ENCODE measurements at places on chromosomes 7 and 10.

DNA sequence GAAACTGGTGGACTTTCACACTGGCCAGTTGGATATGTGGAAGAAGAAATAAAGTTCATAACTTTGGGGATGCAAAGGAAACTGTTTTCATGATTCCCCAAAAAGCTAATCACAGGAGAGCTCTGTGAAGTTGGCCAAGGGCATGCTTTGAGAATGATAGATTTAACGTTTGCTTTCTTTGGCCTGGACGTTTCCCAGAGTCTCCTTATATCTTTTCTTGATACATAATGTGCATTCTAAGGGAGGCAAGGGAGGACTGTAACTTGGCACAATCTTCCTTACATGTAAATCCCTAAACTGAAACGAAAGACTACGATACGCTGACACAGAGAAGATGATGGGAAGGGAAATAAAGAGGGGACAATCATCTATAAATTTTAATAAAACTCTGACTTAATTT lies 176.5 kb upstream of the INHBA start:
- DNase-seq = no peak

DNA sequence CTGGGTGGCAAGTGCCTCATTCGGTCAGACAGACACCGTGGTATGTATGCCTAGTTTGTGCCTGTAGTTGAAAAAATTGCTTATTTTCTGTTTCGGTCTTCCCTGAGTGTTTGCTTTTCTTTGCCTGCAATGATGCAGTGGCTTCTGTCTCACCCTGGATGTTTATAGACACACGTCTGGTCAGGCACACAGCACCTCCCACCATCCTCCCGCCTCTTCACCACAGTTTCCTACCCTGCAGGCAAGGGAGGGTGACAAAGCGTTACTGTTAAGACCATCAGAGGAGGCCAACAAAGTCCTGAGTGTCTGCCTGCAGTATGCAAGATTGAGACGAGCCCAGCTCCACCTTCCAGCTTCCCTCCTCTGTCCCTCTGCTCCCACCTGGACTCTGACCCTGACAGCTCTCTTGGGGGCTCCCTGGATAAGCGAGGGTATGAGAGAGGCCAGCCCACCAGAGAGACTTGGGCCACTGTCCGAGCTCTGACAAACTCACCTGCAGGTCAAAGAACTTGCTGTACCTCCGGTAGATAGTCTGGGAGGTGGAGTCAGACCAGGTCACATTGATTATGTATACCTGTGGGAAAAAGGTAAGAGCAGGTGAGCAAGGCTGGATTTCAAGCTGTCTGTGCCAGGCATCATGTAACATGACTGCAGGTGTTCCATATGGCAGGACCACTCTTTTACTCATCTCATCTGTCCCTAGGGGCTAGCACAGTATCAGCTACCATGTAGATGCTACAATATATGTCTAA lies 54.4 kb downstream of the SH3PXD2A start:
- DNase-seq = no peak

- DNase-seq = peak; percentile 67
These were observed 182.9 kb downstream of the HTR7 start for GRCh38 chr10:90674928-90675327.

DNA sequence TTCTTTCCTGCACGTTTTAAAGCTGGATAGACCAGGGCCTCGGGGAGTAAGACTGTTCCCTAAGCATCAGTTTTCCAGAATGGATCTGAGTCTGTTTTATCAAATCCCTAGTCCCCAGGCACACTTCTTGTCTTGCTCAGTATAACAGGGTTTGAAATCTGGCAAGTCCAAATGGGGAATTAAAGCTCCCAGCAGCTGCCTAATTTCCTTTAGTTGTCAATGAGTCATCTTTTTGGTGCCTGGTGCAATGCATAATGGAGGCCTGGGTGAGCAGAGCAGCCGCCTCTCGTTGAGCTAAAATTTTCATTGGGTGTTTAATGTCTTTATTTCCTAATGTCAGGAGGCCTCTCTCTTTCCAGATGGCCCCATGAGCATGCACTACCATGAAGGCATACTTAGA lies 87.9 kb downstream of the STRA8 start:
- peak; percentile 87 for DNase-seq

DNA sequence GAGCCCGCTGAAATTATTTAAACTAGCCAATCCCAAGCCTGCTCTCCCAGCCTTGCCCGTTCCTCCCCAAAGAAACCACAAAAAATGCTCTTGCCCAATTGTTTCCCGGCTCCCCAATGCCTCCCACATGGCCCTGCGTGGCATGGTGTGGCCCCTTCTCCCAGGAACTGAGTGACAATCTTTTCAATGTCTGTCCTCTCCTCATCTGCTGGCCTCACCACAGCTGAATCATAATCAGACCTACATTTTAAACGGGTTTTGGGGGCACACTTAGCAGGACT lies 201.5 kb downstream of the PRPF18 start:
- DNase-seq = peak; percentile 72

DNA sequence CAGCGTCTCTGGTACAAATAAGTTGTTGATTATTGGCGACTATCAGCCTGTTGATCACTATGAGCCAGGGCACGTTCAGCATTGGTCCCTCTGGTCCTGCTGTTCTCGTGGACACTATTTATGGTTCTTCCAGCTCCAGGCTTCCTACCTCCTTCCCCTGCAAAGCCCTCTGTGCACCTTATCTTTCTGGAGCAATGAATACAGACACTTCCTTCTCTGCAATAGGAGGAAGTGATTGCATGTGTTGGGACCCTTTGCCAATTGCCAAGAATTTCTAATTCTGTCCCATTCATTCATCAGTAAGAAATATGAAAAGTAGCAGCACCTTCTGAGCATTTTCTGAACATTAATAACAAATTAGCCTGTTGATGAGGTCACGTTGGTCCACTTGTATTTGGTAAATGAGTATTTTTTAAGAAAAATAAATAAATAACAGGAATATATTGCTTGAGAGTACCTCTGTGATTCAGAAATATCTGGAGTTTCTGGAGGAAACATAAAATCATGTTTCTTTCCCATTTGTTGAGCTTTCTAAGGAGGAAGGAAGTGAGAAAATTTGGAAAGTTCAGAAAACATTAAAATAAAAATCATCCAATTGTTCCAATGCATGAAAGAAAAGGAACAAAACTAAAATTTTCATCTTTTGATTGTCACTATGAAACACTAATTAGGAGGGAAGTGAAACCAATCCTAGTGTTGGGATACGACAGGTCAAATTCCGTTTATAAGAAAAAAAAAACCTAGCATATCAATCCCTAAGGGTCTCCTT lies 259.1 kb upstream of the KLF6 start:
- DNase-seq = no peak

DNA sequence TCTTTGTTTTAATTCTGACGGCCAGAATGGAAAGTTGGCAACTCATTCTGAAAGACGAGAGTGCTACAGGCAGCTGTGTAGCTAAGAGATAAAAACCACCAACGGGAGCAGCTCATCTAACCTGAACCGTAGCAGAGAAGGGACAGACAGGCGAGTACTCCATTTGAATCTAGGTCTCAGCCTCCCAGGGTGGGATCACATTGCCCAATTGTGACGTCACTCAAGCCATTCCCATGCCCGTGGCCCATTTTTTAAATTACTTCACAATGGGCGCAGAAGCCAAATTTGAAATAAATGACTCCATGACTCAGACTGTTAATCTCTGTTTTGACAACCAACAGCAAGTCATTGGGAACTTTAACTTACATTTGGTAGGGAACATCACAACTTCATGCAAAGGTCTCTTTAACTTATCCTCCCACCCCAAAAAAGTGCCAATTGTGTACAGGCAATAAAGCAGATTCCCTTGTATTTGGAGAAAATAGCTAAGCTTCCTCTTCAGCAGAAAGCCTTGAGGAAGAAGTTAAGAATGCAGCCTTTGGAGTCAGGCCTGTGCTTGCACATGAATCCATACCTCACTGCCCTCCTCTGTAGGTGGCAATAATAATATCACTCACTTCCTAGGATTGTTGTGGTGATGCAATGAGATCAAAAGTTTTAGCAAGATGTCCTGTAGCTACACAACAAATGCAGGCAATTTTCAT lies 93.2 kb upstream of the KIF5B start:
- DNase-seq = peak; percentile 91

DNA sequence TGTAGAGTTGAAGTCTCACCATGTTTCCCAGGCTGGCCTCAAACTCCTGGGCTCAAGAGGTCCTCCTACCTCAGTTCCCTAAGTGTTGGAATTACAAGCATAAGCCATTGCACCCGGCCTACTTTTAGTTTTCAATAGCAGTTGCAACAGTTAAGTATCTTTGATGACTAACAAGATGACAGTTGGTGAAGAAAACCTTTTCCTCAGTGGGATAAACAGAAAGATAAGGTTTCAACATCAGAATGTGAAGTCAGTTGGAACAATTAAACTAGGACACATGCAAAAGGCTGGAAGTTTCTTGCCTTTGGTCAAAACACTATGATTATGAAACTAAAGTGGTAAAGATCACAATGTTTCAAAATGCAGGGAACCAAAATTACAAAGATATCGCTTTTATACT lies 169.2 kb downstream of the ZNF438 start:
- peak; percentile 94 for DNase-seq

DNA sequence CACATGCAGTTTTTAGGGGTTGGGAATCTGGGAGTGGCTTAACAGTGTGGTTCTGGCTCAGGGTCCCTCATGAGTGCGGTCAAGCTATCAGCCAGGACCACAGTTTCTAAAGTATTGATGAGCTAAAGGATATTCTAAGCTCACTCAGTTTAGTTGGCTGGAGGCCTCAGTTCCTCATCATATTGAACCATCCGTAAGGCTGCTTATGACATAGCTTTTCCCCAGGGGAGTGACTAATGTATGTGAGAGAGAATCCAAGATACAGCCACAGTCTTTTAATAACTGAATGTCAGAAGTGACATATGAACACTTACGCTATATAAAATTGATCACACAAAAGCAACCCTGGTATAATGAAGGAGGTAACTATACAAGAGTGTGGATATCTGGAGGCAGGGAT lies 245.3 kb downstream of the POLR1F start:
- DNase-seq = peak; percentile 23

- DNase-seq = peak; percentile 85
These were observed 7.7 kb downstream of the SLC37A3 start for GRCh38 chr7:140390466-140391190.
